Stimulated activated CD8-positive, alpha-beta memory T cell treated with anti-CD3 and anti-CD28 coated beads, Interleukin-15, amount 100 ng/mL, for 1 hour (primary cell): ENCODE measurements at places on chromosomes 11 and 22.

DNA sequence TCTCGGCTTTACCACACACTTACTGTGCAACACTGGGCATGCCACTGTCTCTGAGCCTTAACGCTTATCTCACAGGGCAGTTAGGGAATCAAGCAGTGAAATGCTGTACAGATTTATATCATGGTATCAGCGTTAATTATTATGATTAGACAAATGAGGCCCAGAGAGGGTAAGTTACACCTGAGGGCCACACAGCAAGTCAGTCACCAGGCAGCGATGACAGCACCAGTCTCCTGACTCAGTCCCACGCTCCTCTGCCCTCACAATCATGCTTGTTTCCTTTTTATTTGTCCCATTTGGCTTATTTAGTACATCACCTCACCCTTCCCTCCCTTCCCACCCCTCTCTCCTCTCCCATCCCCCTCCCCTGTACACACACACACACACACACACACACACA, 12.2 kb downstream of the CHRDL2 start:
- no peak for DNase-seq

- no peak for DNase-seq
Measured at GRCh38 chr11:100684101-100685065, 2.7 kb upstream of the ARHGAP42 start.

DNA sequence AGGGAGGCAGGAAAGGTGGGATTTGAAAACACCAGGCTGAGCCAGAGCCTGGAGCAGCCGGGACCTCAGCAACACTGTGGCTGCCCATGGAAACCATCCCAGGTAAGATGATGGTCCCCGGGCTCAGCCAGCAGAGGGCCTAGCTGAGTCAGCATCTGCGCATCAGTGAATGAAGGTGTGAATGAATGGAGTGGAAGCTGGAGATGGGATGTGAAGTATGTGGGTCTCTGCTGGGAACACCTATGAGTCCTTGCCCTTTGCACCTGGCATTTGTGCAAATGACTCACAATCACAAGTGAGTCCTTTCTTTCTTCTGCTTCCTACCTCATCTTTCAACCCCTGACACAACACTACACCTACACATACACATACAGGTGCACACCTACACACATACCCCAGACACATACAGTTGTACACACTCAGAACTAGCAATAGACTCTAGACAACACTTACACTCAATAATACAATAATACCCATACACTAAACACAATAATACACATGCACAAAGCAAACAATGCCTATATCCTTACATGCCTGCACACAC, 62.8 kb upstream of the PRDM11 start:
- DNase-seq = no peak

DNA sequence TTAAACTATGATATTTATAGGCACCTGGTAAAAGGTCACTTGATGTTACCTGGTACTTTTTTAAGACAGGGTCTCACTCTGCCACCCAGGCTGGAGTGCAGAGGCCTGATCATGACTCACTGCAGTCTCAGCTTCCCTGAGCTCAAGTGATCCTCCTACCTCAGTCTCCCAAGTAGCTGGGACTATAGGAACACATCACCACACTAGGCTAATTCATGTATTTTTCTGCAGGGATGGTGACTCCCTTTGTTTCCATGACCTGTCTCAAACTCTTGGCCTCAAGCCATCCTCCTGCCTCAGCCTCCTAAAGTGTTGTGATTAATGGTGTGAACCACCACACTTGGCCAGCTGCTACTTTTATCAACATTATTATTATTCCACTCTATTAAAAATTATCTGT, 47.6 kb downstream of the OR4C45 start:
- no peak for DNase-seq

DNA sequence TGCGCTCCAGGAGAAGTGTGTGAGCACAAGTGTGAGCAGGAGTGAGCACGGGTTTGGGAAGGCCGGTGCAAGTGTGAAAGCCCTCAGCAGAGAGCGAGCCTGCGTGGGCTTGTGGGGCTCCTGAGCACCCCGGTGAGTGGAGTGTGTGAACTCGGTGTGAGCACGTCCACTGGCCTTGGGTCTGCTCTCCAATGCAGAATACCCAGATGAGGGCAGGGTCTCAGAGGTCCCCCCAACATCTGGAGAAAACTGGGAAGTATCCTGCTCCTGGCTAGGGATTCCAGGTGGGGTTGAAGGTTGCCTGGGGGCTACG, 1.2 kb downstream of the ESRRA start:
- DNase-seq = no peak

DNA sequence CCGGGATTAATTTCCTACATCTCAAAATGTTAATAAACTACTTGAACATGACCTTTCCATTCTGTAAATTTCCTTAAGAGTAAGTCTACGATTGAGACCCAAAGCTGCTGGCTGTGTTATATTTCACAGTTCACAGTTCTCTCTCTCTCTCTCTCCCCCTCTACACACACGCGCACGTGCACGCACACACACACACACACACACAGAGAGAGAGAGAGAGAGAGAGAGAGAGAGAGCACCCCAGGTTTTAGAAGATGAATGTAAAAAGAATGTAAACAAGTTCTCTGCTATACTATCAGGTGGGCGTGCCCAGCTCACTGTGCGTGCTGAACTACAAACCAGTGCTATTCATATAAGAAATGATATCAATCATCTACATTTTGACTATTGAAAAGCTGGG, 3.3 kb downstream of the BDNF start:
- no peak for DNase-seq

DNA sequence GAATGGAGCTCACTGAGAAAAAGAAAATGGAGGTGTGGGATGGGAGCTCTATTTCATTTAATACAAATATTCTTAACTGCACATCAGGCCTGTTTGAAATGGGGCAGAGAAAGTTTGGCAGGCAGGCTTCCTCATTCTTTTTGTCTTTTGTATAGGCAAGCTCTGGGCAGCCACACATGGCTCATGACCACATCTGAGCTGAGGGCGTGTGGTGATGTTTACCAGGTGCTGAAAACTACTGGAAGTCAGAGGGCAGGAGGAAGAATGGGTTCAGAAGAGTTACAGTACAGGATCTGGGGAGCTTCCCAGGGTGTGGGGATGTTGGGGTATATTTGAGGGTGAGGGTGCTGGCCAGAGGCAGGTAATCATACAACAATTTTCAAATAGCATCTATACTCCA, 66.3 kb upstream of the NAV2 start:
- DNase-seq = no peak

- DNase-seq = no peak
Measured at GRCh38 chr11:65503368-65503948, 4.6 kb downstream of the MALAT1 start.

DNA sequence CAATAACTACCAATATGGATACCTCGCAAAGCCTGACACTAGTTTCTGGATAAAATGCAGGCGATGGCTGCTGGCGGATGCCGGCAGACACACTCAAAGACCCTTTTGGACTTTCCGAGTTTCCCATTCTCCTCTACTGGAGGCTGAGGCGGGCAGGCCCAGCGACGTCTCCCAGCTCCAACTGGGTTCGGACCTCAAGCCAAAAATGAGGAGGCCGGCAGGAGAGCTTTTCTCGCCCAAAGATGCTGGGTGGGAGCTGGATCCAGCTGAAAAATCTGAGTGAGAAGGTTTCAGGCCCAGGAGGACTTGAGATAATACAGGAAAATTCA, 428 bp upstream of the FEZ1 start:
- DNase-seq = no peak

DNA sequence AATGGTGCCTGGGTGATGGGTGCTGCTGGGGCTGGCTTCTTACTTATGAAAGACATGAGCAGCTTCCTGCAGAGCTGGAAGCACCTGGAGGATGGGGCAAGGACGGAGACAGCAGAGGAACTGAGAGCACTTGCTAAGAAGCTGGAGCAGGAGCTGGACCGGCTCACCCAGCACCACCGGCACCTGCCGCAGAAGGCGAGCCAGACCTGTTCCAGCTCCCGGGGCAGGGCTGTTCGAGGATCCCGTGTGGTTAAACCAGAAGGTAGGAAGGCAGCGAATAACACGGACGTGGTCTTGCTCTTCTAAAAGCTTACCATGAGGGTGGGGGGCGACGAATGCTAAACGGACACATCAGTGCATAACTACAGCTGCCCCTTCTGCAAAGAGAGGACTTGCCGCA, 9.3 kb downstream of the APOL5 start:
- DNase-seq = no peak

GRCh38 chr11:12287009-12287373, 90.4 kb upstream of the PARVA start:
- DNase-seq = no peak

DNA sequence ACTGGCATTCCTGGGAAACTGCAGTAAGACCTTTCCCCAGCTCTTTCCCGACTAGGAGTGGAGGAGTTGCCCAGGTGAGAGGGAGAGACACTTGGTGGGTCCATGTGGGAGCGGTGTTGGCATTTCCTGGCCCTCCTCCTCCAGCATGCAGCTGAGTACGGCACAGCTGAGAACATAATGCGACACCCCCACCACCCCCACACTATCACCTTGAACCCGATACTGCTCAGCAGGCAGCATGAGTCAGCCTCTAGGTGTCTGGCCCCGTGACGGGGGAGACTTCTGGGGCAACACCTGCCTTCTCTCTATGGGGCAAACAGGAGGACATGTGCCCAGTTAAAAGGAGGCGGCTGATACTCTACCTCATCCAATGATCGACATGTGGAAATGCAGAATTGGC, 64.4 kb downstream of the PKNOX2 start:
- no peak for DNase-seq

DNA sequence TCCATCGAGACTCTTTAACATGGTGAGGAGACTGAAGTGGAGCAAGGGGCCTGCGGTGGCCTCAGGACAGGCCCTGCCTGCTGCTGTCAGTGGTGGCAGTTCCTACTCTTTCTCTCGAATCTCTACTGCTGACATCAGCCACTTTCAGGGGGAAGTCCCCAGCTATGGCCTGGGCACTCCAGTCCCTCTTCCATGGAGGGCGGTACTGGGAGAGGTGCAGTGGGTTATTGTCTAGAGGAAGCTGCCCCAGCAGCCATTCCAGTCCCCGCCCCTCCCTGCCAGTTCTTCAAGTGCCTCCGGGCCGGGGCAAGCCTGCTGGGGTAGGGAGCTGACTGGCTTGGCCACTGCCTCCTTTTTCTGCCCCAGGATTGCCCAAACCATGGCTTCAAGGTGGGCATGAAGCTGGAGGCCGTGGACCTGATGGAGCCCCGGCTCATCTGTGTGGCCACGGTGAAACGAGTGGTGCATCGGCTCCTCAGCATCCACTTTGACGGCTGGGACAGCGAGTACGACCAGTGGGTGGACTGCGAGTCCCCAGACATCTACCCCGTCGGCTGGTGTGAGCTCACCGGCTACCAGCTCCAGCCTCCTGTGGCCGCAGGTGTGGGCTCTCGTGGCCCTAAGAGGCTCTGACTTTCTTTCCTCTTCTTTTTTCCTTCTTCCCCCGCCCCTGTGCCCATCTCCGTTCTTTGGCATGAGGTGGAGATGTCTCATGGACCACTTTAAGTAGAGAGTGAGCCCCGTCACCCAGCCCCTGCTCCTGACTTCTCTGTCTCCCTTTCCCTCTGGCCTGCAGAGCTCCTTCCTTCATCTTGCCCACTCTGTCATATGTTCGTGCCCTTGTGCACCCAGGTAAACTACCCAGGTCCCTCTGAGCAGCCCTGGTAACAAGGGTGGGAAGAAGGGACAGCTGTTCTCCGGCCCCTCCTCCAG, 13.7 kb downstream of the CHADL start:
- DNase-seq = no peak

- no peak for DNase-seq
Measured at GRCh38 chr22:33129621-33130020, 71.4 kb upstream of the SYN3 start.

DNA sequence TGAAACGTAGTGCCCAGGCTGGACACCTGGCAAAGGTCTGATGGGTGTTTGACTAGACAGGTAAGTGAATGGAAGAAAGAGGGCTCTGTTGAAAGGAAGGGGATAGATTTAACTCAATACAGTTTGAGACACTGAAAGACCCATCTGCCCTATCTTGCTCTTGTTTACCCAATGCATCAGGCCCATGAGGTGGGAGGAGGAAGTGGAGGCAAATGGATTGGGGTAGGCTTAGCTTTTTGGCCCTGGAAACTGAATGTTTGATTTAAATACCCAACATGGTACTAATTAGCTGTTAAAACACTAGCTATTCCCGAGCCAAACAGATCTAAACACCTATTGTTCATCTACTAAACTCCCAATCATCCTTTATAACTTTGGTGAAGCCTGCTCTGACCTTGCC, 3.5 kb upstream of the UVRAG start:
- no peak for DNase-seq

DNA sequence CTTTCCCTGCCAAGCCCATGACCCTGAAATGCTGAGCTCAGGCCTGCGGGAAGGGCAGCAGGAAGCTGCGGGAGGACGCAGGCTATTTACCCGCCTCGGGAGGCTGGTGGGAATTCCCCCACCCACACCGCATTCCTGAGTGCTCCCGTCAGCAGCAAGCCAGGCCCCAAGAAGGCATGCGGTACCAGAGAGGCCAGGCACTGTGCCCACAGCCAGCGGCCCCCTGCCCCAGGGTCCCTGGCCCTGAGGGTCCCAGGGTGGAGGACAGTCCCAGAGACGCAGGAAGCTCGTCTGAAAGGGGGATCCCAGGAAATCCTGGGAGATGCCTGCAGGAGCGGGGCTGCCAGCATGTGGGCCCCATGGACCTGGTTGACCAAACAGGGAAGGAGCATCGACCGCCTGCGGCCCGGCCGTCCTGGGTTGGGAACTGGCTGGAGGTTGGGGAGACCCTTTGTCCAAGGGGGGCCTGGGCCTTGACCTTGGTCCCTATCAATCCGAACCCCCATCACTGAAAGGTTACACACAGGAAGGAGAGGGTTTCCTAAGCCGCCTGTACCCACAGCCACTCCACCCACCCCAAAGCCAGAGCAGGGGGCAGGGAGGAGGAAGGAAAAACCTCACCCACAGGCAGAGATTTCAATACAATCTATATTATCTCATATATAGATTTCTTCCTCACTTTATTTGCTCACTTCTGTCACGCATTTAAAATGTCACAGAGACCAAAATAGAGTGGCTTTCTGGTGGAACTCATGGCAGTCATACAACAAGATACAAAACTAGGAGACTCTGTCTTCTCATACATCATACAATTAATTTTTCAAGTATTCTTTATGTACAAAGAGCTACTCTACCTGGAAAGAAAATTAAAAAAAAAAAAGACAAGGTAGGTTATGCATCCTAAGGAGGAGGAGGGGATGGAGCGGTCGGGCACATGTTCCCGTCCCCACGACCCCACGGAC, 17.1 kb downstream of the MAFF start:
- DNase-seq = no peak
